CD4-positive, alpha-beta T cell treated with Interleukin-17A for 4 hours (primary cell): ENCODE measurements at places on chromosomes 2 and 18.

DNA sequence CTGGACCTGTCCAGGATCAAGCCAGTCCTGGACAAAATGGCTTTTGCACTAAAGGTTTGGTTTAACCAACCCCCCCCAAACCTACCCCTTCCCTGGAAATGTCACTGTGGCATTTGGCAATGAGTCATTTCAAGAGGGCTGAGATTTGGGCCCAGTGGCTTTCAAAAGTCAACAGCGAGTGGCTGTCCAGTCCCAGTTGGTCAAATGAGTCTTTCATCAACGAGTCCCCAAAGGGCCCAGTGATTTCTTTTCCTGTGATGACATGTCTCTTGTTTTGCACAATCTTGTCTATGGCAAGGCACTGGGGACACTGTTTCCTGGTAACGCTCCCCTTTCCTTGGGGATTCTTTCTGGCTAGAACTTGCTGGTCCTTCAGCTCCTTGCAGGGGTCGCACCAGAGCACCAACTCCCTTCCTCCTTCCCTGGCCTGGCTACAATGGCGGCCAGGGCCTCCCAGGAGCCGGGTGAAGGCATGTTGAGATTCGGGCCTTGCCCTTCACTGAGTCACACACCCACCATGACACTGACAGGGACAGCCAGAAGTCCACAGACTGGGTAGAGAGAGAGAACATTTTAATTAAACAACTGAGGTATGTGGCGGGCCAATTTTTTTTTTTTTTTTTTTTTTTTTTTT is 87.2 kb downstream of the SMAD7 start:
- DNase-seq = no peak

GRCh38 chr2:31651267-31651666 is 70.5 kb upstream of the SRD5A2 start:
- DNase-seq = no peak

- no peak for DNase-seq
Measured at GRCh38 chr2:106062627-106063026, 131.5 kb downstream of the UXS1 start.

DNA sequence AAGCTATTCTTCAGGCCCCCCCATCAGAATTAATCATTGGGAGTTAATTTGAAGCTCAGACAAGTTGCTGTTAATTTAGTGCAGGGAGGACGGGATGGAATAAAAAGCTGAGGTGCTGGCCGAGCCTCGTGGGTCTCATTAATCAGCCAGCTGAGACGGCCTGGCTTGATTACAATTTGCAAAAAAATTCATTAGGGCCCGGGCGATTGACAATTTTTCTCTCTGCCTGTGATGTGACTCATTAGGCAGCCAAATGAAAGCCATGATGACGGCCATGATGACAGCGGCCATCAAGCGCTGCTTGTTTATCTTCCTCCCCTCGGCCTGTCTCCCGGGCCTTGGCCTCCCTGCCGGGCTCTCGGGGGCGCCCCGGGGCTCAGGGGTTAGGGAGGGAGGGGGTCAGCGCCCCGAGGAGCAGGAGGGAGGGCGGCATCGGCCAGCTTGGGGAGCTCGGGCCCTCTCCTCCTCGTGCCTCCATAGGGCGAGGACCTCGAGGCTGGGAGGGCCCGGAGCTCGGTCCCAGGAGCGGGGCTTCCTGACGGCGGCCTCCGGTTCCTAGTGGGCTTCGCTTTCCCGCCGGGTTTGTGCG is 5.2 kb downstream of the GBX2 start:
- DNase-seq = no peak

GRCh38 chr2:48712151-48712550 is 43.4 kb downstream of the LHCGR start:
- DNase-seq = no peak

GRCh38 chr2:129199501-129199900 is 780.0 kb upstream of the RAB6C start:
- DNase-seq = no peak

- no peak for DNase-seq
Measured at GRCh38 chr2:240925191-240925567, 19.0 kb downstream of the CROCC2 start.

- DNase-seq = no peak
Measured at GRCh38 chr2:71783215-71783614, 329.9 kb downstream of the DYSF start.

DNA sequence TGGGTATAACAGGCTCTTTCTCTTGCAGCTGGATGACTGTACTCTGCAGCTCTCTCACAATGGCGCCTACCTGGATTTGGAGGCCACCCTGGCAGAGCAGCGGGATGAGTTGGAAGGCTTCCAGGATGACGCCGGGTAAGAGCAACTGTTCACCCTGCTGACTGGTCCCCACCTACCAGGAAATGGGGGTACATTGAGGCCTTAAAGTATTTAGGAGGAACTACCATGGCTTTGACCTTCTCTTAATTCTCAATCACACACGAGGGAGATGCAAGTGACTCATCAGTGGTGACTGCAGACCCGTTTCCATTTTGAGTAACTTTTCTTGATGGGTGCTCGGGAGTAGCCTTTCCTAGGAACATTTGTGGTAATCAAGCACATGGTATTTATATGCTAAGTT is 58.0 kb downstream of the FHOD3 start:
- DNase-seq = no peak

GRCh38 chr2:113124984-113125855 is 2.2 kb upstream of the IL1RN start:
- DNase-seq = no peak

- DNase-seq = no peak
Measured at GRCh38 chr2:53234548-53234903, 533.1 kb upstream of the CHAC2 start.

GRCh38 chr2:120189189-120189588 is 34.0 kb downstream of the TMEM185B start:
- no peak for DNase-seq

DNA sequence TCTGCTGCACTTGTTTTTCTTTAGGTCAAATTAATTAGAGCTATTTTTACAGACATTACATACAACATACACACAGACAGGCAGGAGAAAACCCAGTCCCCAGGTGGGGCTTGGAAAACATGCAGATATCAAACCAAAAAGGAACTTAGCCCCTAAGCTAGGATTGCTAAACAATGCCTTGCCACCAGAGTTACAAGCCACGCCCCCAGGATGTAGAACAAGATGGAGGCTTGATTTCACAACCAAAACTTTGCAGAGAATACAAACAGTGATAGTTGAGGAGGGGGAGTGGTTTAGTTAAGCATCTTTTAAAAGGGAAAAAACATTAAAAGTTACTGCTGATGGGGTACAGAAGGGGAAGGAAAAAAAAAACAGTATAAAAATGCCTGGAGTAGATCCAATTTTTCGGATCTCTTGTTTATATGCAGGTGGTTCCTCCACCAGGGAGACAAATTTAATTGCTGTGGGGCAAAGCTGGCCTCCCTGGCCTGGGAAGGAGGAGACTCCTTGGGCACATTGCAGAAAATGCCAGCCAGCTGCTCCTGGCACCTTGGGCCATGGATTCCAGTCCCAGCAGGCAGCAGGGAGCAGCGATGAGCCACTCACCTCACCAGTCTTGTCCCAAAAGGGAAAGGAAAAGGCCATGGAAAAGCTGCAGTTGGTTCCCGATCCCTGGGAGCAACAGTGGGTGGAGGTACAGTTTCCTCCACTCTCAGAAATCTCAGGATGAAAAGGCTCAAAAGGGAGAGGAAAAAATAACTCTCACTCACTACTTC is 348.4 kb upstream of the REG3G start:
- no peak for DNase-seq

- no peak for DNase-seq
Measured at GRCh38 chr2:136860443-136860958, 95.2 kb downstream of the THSD7B start.

DNA sequence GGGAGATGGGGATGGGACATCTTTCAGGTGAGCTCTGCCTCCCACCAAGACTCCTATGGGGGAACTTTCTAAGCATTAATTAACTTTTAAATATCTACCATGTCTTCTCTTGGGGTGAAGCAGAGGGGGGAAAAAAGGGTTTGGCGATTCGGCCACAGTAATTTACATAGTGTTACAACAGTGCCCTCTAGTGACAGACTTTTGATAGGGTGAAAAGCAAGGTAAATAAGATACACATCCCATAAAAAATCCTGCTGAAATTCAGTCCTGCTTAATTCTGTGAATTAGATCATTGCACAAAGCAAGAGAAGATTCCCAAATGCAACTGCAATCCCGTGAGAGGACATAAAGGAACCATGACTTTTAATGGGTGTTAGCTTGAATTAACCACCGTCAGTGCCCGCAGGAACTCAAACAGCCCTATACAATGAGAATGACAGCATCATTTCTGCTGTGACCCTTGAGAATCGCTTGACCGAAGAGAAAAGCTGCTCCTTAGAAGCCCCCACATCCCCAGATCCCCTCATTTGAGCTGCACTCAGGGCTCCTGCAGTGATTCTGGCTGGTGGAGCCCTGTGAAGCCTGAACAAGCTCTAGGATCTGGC is 32.8 kb downstream of the FAM124B start:
- no peak for DNase-seq

- peak; percentile 46 for DNase-seq
Measured at GRCh38 chr2:73984203-73984921, at the start of gene TET3. TSS of gene TET3 (plus strand) at chr2:73984910. CDS start at chr2:73986404, 1,494 bp downstream.

GRCh38 chr2:43788646-43789045 is 14.8 kb downstream of the DYNC2LI1 start:
- DNase-seq = no peak

DNA sequence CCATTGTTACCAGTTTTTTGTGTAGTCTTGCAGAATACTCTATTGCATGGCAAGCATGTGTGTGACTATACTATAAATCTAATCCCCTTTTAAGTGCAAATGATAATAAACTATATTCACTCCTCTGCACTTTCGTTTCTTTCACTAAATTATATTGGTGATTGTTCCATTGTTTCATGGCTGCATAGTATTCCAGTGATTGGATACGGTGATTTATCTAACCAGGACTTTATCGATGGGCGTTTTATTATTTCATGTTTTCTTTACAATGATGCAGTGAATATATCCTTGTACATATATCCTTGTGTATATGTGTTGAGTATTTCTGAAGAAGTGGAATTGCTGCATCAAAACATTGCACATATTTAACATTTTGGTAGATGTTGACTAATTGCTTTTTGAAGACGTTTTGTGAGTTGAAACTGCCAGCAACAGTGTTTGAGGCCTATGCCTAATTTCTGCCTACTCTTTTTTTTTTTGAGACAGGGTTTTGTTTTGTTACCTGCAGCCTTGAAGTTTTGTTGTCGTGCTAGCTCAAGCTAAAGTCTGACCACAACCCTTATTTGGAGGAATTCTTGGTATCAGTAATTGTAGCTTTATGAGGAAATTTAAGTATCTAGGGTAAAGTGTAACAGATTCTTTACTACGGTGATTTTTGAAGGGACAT is 2.7 kb downstream of the MIB1 start:
- DNase-seq = no peak

- no peak for DNase-seq
Measured at GRCh38 chr2:49980774-49981173, 826.5 kb upstream of the FSHR start.

DNA sequence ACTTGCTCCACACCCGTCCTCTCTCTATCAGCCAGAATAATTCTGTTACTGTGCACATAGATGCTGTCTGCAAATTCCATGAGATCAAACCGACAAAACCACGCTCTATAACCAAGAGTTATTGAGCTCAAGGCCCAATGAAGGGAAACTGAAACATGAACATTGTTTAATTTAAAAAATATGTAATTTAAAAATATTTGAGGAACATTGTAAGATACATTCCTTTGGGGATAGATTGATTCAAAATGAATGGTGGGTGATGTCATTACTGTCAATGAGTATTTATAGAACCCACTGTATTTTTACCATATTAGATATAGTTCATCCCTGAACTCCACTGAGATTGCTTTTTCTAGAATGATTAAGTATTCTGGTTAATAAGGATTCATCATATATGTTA is 50.4 kb downstream of the NCKAP5 start:
- DNase-seq = no peak

- DNase-seq = no peak
Measured at GRCh38 chr18:8870528-8870927, 165.2 kb downstream of the MTCL1 start.

DNA sequence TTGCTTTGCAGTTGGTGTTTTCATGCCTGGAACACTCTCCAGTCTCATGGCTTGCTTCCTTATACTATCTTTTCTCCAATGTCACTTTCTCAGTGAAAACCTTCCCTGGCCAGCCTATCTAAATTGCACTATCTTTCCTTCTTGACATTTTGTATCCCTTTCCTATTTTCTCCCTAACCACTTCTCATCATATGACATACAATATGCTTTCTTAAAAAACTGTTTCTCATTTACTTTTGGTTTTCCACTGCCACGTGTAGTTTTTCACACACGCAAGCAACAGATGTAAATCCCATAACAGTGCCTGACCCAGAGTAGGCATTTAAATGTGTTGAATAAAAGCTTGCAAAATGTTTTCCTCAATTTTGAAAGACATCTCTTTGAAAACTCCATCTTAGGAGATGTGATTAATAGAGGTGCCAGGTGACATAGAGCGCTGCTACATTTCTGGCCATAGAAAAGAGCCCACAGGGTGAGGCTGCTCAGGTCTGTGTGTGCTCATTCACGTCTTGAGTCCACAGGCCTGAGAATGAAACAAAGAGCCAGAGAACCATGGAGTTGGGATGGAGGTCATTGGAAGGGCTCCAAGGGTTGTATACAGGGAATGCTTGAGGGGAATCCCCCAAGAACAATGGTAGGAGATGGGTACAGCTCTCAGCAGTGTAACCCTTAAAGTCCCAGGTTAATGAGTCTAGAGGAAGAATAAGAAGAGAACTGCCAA is 12.7 kb downstream of the ZNF24 start:
- DNase-seq = no peak

- peak; percentile 21 for DNase-seq
Measured at GRCh38 chr2:174395969-174396630, 570 bp downstream of the SCRN3 start.

DNA sequence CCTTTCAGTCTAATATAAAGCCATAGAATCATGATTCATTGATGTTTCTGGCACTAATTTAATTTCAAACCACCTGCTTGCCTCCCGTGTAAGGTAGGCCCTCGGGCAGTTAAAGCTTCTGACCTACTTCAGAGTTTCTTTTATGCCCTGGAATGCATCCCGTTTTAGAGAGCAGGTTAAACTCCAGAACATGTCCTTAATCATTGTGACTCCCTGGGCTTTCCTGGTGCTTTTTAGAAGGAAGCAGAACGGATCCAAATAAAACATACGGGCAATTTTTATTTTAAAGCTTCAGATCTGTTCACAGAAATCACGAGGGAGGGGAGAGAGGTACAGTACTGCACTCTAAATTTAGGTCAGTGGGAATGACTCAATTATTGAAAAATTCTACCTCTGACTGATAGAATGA is 134.8 kb downstream of the GCA start:
- no peak for DNase-seq

DNA sequence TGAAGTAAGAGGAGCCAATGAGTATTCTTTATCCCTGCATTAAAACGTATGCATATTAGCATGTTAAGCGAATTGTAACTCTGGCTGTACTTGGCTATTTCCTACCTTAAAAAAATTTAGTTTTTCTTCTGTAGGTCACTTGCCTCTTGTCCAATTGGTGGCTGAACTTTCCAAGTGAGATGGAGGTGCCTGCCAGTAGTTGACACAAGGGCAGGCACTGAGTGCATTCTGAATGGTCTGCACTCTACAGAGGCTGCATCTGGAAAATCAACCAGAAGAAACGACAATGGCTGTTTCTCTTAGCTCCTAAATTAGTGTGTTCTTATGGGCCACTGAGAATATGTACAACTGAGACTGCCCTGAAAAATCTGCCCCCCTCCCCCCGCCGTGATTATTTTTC is 160.8 kb downstream of the PRPF40A start:
- no peak for DNase-seq

- no peak for DNase-seq
Measured at GRCh38 chr2:168323529-168324021, 76.2 kb upstream of the STK39 start.
